ENCODE measurements at places on chromosomes 2 and 18.
A peak's percentile ranks its signal among the peaks of the same experiment; 100 is the strongest.

DNA sequence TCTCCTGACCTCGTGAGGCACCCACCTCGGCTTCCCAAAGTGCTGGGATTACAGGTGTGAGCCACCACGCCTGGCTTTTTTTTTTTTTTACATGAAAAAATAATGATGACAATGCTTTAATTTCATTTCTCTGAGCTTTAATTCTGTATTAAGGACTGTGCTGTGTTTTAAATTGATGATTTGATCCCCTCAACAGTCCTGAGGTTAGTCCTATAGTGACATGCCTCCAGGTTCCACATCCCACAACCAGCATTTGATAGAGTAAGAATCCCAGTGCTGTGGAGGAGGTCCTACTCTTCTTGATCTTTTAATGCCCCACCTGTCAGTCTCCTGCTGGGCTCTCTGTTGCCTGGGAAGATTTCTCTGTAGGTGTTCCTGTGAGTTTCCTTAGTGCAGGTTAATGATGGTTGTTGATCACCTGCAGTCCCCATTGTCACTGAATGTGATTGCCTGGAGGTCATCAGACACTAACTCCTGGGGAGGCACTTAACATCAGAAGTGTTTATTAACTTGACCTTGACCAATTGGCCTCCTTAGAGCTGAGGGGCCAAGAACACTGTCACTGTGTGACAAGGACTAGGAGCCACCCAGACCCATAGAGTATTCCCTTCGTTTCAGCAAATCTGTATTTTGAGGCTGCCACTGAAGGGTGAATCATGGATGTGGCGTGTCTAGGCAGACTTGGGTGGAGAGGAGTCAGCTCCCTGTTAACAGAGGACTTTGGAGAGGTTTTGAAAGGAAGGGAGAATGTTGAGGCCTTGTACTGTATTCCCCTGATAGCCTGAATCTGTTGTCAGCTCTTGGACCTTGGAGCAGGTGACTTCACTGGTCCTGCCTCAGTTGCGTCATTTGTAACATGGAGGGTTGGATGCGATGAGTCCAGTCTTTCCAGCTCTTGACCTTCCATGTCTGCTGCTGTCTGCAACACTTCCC lies 11.5 kb downstream of the ASAP2 start:
- no peak for DNase-seq

GRCh38 chr18:39746201-39746600 lies 2180.6 kb upstream of the CELF4 start:
- DNase-seq: no peak

DNA sequence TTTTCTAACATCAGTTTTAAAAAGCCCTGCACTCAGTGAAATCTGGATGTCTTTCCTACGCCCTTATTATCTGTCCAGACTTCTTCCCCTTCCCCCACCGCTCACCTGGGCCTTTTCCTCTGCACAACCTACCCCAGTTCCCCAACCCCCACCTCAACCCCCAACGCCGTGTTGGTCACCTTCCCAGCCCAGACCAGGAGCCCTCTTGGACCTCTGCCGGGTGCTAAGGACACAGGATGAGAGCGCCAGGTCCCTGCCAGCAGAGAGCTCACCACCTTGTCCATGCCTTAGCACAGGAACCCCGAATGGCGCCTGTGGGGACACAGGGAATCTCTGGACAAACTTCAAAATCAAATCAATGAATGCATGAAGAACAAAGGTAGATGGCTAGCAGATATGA lies 966 bp upstream of the RBM43 start:
- no peak for DNase-seq

- DNase-seq: no peak
These were observed 40.1 kb upstream of the CAPN13 start for GRCh38 chr2:30847329-30847728.

DNA sequence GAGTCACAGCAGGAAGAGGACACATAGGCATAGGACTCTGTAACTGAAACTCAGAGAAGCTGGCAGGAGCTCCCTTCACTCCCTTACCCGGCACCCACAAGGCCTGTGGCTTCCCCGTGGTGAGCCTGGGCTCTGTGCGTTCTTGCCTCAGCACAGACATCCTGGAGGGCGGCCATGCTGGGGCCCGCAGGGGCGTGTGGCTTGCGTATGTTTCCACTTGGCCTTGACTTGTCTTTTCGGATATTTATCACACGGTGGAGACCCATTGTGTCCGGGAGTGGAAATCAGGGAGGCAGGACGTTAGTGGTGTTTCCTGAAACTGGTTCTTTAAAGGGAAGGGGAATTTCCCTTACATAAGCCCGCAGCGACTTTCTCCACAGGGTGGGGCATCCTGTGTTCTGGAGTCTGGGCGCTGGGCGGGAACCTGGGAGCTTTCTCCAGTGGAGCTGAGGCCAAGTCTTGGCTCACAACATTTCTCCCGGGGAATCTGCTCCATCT lies 49.9 kb upstream of the EML6 start:
- peak; percentile 72 for DNase-seq

DNA sequence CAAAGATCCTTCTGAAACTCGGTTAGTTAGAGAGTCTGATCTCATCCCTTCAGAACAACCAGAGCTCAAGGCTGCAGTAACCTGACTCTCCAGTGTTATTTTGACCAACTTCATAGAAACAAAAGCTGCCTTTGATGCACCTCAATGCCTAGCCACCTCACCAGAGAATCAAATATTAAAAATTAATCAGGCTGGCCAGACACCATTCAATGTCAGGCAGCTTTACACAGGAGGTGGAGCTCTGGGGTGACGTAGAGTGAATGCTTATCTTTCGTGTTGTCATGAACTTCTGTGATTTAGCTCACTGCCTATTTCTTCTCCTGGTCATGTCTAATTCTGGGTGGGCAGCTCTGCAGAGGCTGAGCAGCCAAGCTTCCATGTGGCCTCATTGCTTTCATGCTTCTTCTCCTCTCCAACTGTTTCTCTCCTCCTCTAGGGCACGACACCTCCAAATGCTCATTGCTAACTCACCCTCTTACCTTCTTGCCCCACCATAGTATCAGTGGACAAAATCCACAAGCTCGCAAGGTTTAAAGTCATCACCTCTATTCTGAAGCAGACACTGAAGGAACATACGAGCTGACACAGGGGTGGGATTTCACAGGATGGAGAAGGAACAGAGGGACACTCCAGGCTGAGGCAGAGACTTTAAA lies 39.4 kb downstream of the AAK1 start:
- no peak for DNase-seq

- no peak for DNase-seq
These were observed 165.1 kb downstream of the RPIA start for GRCh38 chr2:88856409-88857135.

- DNase-seq: no peak
These were observed 81.8 kb upstream of the RBMS1 start for GRCh38 chr2:160575368-160575767.

DNA sequence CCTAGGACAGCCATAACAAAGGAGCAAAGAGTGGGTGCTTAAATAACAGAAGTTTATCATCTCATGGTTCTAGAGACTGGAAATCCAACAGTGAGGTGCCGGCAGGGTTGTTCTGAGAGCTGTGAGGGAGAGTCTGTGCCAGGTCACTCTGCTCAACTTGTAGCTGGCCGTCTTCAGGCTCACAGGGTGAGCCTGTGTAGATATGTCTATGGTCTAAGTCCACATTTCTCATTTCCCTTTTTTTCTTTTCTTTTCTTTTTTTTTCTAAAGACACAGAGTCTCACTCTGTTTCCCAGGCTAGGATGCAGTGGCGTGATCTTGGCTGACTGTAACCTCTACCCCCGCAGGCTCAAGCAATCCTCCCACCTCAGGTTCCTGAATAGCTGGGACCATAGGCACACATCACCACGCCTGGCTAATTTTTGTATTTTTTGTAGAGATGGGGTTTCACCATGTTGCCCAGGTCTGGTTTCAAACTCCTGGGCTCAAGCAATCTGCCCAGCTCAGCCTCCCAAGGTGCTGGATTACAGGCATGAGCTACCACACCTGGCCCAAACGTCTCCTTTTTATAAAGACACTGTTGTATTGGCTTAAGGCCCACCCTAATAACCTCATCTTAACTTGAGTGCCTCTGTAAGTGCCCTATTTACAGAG lies 142.2 kb downstream of the SP3 start:
- DNase-seq: no peak

- DNase-seq: peak; percentile 18
These were observed 242.6 kb upstream of the KCNJ3 start for GRCh38 chr2:154455866-154456265.

- DNase-seq: no peak
These were observed 202.3 kb downstream of the SP3 start for GRCh38 chr2:173762864-173763263.

DNA sequence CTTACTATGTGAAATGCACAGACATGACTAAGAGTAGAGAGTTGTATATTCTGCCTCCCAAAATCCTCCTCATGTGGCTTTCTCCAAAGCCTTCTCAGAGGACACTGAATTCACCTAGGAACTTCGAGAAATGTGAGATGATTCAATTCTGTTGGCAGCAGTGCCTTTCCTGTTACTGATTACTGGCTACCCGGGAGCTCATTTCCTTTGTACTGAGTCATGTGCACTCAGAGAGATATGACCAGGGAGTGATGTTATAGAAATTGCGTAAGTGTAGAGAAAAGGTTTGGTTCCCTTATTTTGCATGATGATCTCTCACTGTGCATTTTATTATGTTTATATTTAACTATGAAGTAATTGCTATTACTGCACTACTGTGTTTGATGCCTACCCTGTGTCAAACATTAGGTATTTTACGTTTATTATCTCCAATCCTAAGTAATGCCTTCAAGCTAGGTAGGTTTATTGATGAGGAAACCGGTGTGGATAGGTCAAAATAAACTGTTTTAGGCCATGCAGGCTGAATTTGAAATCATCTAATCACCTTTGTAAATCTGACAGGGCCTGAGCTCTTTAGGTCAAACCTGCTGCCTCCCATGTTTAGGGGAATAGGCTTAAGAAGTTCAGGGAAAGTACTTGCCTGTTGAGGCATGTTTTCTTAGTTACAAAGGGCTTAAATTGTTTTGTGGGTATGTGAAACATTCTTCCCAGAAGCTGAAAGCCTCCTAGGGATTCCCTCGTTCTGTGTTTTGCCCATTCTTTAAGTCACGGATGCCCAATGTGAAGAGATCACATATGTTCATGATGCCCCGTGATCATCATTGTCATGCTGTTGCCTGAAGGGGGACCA lies 86.8 kb downstream of the FMNL2 start:
- DNase-seq: peak; percentile 99

DNA sequence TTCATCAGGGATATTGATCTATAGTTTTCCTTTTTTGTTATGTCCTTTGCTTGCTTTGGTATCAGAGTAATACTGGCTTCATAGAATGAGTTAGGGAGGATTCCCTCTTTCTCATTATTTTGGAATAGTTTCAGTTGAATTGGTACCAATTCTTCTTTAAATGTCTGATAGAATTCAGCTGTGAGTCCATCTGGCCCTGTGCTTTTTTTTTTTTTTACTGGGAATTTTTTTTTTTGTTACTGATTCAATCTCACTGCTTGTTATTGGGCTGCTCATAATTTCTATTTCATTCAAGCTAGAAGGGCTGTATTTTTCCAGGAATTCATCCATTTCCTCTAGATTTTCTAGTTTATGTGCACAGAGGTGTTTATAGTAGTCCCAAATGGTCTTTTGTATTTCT lies 103.9 kb downstream of the RND3 start:
- no peak for DNase-seq

- no peak for DNase-seq
These were observed 78.3 kb downstream of the SLC39A10 start for GRCh38 chr2:195735347-195735746.

DNA sequence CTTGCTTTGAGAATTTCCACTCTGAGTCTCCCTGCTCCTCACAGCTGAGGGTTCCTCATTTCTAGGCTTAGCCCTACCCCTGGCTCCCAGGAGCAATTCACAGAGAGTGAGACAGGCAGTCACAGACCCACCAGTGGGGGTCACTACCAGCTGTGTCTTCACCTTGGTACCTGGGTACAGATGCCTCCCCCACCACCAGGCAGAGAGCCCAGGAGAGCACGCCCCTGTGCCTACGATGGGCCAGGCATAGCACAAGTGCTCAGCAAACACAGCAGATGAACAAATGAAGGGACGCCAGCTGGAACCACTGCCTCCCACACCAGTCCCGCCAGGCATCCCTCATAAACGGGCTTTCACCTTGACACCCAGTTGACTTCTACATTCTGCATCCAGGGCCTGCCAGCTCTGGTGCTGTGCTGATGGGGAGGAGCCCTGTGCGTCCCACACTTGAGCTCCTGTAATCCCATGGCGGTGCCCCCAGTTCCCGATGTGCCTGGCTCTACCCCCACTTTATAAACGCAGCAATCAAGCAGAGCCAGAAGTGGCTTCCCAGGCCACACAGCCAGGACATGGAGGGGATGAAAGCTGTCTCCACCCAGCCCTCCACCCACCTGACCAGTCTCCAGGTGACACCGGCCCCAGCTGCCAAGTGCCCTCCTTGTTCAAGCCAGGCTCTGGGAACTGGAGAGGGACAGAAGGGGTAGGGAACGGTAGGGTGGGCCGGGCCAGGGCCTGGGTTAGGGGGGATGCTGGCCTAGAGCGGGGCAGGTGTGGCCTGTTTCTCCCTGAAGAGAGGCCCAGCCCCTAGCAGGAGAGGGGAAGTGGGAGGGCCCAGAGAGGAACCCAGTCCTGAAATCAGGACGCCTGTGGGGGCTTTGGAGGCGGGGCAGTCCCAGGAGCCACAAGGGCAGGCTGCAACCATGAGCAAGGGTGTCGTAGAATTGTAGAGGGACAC lies 42.5 kb downstream of the SCTR start:
- DNase-seq: no peak

- DNase-seq: no peak
These were observed 358.3 kb downstream of the ZNF521 start for GRCh38 chr18:24993628-24994027.

- DNase-seq: peak; percentile 25
These were observed 176.1 kb downstream of the TXNL1 start for GRCh38 chr18:56462276-56462675.

GRCh38 chr2:127530245-127531140 lies 4.2 kb upstream of the IWS1 start:
- no peak for DNase-seq

DNA sequence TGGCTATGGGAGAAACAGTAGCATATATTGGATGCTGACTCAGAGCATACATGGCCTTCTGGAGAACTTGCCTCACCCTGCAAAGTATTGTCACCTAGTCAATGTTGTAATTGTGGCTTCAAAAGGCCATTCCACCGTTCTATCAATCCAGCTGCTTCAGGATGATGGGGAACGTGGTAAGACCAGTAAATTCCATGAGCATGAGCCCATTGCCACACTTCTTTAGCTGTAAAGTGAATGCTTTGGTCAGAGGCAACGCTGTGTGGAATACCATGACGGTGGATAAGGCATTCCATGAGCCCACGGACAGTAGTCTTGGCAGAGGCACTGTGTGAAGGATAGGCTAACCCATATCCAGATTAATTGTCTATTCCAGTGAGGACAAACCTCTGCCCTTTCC lies 1300.1 kb upstream of the ACVR2A start:
- DNase-seq: no peak

GRCh38 chr2:106205488-106205887 lies 11.4 kb upstream of the UXS1 start:
- DNase-seq: no peak

- DNase-seq: no peak
These were observed 188.9 kb upstream of the CXCR4 start for GRCh38 chr2:136306836-136307235.

GRCh38 chr2:120396861-120397811 lies 51.2 kb downstream of the INHBB start:
- DNase-seq: no peak

All from fibroblast of mammary gland (primary cell).